Effector memory CD8-positive, alpha-beta T cell (primary cell): ENCODE measurements at places on chromosomes 5 and 9.

GRCh38 chr9:109923471-109923760 lies 143.4 kb downstream of the PALM2AKAP2 start:
- no peak for DNase-seq

DNA sequence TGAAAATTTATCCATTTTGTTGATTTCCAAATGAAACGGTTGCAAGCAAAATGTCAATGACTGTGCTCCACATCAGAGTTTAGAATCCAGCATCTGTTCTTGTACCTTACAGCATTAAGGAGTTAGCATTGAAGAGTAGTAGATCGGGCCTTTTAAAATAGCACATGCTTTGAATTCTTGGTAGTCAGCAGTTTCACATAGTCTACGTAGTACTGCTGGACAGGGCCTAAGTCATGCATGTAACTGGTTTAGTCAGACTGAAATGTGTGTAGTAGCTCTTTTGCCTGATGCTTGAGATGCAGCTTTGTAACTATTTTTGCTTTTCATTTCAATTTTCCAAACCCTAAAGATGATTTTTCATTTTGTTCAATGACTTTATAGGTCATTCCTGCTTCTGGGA lies 19.8 kb downstream of the LECT2 start:
- no peak for DNase-seq

DNA sequence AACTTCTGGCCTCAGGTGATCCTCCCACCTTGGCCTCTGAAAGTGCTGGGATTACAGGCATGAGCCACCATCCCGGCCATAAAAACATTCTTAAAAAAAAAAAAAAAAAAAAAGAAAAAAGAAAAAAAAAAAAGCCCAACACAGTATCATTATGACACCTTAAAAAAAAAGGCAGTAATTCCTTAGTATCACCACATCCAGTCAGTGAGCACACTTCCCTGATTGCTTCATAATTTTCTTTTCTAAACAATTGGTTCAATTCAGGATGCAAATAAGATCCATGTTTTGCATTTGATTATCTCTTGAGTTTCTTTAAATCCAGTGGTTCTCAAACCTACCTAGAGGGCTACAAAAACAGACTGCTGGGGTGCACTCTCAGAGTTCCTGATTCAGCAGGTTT lies 182.5 kb downstream of the CDK5RAP2 start:
- no peak for DNase-seq

DNA sequence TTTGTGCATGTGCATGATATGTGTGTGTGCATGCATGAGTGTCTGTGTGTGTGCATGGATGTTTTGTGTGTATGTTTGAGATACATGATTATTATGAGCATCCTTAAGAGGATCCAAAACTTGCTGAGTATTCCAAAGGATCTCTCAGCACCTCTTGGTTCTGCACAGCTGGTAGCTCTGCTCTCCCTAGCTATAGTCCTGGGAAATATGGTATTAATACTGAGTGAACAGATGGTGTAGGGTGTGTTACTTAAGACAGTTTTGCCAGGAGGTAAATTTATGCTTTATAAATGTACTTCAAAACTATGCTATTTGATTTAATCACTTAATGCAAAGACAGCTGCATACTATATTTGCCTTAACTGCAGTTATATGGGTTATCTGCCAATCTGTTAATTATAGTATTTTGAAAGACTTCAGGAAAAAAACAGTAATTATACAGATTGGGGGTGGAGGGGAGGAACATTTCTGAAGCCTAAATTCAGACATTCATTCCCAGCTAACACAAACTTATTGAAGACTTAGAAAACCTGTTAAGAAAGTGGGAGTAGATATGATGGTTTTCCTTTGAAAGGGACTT lies 215.5 kb downstream of the MPDZ start:
- no peak for DNase-seq

- no peak for DNase-seq
Observed at GRCh38 chr5:65758546-65759144, 36.6 kb downstream of the NLN start.

DNA sequence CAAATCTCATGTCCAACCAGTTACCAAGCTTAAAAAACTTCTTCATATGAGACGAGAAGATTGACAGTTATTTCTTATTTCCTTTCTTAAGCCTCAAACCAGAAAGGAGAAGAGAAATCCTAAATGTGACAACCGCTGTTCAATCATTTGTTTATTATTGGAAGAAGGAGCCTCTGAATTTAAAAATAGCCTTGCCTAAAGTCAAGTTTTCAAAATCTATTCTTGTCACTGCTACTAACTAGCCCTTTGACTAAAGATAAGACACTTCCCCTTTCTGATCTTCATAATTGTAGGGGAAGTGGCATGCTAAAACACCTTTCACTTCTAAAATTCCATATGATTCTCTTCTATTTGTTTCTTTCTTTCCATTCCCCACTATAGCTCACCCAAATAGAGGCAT lies 106.2 kb upstream of the EMB start:
- DNase-seq: no peak

DNA sequence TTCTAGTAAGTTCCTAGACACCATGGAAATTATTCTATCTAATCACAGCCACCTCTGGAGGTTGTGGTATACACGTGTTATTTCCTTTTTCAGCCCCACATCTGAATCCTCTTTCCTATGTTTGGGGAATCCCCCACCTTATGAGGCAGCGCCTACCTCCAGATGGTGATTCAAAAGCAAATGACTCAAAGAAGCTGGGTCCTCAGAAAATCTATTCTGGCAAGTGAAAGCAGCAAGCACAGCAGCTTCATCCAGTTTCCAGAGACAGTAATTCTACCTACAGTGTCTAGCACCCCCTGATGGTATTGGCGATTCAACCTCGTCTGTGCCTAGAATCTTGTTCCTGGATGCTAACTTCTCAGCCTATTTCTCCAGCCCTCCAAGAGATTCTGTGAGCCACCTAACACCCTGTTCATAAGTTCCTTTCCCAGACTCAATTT lies 43.0 kb downstream of the STRBP start:
- peak; percentile 15 for DNase-seq

DNA sequence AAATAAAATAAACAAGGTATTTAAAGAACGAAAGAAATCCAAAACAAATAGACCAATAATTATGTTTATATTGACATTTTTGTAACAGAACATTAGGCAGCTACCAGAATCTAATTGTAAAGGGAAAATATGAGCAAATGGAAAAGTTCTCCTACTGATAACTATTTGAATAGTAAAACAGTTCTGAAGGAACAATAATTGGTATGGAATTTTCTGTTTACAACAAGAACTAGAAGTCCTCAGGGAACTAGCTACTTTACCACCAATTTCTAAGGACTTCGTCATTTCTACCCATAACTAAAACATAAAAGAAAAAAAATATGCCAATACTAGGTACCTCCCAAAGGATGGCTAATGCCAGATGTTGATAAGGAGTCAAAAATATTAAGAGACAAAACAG lies 58.5 kb downstream of the AP3B1 start:
- DNase-seq: no peak

GRCh38 chr5:151275803-151276202 lies 22.8 kb downstream of the GM2A start:
- no peak for DNase-seq

DNA sequence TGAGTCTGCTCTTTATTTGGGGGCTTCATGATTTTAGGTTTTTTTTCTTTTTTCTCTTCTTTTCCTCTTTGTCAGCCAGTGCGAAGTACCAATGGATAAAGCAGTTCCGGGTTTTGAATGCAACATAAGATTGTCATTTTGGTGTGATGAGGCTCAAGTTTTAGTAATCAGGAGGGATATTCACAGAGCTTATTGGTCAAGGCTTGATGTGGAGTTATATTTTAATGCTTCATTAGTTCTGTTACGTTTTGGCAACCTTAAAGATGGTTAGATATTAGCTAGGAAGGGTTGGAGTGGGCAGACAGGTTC lies 1.4 kb downstream of the PIK3R1 start:
- no peak for DNase-seq

DNA sequence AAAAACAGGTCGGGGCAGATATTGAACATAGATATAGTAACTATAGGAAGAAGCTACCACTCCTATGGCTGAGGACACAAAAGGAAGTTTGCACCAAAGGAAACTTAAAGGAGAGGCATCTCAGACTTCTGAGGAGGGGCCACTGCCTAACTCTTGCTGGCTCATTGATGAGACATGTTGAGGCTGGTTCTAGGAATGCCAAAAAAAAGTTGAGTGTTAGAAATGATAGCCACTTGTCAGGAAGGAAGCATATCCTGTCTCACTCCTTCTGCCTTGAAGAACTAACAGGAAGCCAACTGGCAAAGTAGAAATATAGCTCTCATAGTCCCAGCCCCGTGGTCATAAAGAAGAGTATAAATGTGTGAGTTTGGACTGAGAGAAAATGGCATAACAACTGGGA lies 23.3 kb upstream of the STOM start:
- DNase-seq: no peak

DNA sequence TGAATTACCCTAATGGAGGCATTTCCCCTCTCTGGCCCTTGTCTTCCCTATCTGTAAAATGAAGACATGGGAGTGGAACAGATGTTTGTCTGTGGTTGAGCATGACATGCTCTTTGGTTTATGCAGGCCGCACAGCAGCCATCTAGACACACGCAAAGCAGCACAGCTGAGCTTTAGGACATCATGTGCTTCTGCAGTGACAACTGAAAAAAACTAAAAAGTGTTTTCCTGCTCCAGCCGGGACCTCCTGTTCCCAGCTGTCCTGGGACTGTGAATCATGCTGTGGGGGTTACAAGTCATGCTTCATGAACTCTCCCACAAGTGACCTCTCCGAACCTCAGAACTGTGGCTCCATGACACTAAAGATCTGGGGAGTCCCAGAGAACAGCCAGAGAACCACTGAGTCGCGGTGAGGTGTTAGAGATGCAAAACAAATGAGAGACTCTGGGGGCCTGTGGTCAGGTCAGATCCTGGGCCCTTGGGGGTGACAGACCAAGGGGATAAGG lies 1.7 kb downstream of the SMIM3 start:
- DNase-seq: no peak

GRCh38 chr9:129554649-129555048 lies 66.3 kb downstream of the C9orf50 start:
- DNase-seq: no peak

DNA sequence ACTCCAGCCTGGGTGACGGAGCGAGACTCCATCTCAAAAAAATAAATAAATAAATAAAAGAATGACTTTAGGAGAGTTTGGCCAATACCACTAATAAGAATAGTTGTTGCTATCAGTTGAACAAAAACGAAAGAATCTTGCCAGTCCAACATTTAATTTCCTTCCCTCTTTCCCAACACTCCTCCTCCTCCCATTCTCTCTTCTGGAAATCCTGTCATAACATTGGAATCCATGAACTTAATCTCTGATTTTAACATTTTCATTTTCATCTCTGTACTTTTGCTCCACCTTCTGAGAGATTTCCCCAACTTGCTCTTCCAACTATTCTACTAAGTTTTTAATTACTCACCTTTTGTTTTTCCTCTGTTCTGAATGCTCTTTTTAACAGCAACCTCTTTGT lies 42.8 kb upstream of the CDK20 start:
- DNase-seq: no peak

GRCh38 chr5:67831048-67831447 lies 384.5 kb upstream of the PIK3R1 start:
- no peak for DNase-seq

GRCh38 chr9:84450029-84450428 lies 109.5 kb upstream of the SLC28A3 start:
- DNase-seq: no peak

DNA sequence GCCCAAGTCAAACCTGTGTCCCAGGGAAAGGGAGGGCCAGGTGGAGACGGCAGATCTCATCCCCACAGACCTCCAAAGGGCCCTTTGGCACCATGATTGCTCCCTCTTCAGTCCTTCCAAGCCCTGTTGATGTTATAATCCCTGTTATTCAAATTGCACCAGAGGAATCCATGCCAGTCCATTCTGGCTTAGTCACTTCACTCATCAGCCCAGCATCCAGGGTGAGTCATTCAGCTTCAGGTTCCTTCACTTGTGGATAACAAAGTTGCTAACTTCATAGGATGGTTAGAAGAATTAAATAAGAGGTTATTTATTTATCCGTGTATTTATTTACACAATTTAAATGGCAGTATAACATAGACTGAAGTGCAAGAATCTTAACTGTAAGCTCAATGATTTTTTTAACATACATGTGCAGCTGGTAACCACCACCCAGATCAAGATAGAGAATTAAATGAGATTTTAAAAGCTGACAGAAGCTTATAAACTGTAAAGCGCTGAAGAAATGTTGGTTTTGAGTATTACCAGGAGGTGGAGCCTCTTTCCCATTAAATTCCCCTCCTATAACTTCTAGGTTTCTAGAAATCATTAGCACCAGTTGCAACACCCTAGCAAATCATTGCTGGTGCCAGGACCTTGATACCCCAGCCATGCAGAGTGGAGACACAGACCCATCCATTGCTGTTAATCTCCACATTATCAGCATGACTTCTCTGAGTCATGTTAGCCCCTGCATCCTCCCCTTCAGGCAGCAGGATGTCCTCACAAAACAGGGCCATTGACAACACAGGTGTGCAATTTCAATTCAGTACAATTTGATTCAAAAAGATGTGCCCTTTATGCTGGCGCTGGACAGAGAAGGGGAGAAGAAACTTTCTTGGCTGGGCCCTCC lies 77.4 kb downstream of the SEC61B start:
- no peak for DNase-seq

- DNase-seq: no peak
Observed at GRCh38 chr5:125115195-125115525, 368.7 kb upstream of the ZNF608 start.

- DNase-seq: no peak
Observed at GRCh38 chr5:123087173-123088030, 1.6 kb upstream of the PRDM6 start.

DNA sequence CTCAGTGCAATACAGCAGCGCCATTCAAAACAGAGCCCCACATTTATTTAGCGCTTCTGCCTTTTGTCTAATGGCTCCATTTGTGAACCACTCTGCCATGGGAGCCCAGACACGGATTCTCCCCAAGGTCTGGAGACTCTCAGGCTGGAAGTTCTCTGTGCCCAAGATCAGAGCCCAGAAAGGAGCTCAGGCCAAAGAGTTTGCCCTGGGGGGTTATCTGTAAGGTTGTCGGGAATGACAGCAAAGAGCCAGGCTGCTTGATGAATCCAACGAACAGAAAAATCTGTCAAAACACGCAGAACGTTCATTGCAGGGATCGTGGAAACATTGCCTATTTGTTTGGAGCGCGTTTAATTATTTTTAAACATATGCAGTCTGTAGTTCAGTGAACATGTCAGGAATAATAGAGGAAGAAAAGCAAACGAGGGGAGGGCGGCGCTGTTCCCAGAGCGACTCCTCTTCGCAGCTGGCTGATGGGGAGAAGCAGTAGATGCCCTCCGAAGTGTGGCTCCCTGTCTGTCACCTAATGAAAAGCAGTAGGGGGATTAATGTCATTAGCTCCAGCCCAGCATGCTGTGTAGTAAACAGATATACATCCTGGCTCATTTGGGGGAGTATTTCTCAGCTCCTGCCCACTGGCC lies 464.9 kb upstream of the MPDZ start:
- DNase-seq: no peak

DNA sequence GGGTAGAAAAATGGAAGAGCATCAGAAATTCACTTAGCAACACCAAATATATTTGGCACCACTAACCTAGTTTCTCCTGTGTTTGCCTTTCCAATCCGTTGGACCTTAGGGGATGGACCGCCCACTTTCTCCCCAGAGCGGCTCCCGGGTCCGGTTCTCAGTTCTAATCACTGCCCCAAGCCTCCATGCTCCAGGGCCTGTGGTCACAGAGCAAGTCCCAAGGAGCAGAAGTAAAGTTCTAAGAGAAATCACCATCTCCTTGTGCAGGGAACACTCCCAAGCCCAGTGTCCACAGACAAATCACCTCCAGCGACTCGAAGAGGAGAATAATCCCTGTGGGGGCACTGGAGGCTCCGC lies 728 bp upstream of the SLC1A1 start:
- no peak for DNase-seq

- DNase-seq: no peak
Observed at GRCh38 chr5:16542236-16542635, 74.6 kb downstream of the RETREG1 start.
